ENCODE measurements at places on chromosomes 3 and 15.
A peak's percentile ranks its signal among the peaks of the same experiment; 100 is the strongest.

DNA sequence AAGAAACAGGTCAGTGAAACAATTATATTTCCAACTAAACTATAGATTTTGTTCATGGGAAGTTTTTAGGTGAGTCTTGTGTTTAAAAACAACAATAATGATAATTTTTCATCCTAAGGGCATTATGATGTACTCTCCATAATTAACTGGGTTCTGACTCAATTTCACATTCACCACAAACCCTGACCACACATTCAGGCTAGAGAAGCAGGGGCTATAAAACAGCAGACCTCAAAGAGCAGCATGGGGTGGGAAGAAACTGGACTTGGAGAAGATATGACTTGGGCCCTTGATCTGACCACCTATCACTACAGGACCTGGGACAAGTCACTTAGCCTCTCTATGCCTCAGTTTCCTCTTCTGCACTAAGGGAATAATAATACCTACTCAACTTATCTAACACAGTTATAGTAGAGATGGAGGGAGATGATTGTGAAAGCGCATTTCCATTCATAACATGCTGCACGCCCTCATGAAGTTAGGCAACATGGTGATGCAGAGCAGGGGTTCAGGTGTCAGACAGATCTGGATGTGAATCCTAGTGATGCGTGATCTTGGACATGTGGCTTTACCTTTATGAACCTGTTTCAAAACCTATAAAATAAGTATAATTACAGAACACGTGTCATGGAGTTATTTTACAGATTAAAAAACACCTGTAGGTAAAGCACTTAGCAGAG lies 63.0 kb upstream of the ACP3 start:
- no peak for DNase-seq

GRCh38 chr3:18546632-18547031 lies 121.5 kb upstream of the SATB1 start:
- DNase-seq = no peak

DNA sequence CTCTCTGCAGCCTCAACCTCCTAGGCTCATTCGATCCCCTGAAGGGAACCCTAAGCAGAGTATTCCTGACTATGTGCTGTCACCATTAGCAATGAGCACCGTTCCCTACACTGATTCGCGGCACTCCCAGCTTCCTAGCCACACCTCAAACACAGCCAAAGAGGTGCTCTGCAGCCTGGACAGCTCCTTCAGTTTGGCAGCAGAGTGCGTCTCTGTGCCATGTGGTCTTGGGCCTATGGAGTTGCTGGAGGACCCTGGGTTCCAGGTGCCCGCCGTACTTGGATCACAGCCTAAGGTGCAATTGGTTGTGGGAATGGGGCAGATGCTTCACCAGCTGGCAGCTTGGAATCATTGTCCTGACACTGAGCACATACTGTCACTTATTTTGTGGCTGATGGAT lies 17.3 kb upstream of the IL12A start:
- no peak for DNase-seq

GRCh38 chr3:118948146-118948545 lies 86.5 kb downstream of the IGSF11 start:
- DNase-seq = no peak

DNA sequence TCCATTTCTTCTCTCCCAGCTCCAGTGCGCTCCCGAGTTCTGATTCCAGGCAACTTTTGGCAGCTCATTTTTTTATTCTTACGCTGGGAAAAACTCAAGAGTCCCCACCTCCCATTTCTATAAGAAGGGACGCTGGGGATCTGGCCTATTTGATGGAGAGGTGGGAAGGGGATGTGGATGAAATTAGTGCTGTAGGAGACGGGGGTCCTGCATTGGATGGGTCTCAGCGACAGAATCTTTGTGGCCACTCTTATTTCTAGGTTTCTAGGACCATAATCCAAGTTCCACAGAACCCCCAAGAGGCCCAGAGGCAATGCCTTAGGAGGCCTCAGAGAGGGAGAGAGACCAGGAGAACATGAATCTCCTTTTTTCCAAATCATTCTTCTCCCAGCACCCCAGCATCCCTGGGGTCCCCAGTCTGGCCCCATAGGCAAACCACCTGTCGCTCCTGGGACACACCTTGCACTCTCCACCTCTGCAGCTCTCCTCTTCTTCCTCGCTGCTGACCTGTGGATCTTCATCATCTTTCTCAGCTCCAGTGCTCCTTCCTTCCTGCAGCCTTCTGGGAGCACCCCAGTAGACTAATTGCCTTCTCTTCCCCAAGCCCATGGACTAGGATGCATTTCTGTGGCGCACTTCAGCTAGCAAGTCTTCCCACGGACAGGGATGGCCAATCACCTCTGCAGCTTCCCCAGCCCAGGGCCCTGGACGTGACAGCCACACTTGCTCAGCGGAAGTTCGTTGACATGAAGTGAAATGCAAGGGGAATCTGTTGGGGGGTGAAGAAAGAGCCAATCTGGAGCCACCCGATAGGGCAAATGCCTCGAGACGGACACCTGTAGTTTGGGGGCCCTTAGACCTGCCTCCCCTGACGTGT lies 100.1 kb upstream of the ALDH1A3 start:
- DNase-seq = no peak

- no peak for DNase-seq
Observed at GRCh38 chr15:60264566-60264965, 133.2 kb downstream of the ANXA2 start.

GRCh38 chr15:28165791-28166190 lies 66.7 kb upstream of the OCA2 start:
- no peak for DNase-seq

- DNase-seq = no peak
Observed at GRCh38 chr15:37819191-37819590, 115.2 kb upstream of the TMCO5A start.

DNA sequence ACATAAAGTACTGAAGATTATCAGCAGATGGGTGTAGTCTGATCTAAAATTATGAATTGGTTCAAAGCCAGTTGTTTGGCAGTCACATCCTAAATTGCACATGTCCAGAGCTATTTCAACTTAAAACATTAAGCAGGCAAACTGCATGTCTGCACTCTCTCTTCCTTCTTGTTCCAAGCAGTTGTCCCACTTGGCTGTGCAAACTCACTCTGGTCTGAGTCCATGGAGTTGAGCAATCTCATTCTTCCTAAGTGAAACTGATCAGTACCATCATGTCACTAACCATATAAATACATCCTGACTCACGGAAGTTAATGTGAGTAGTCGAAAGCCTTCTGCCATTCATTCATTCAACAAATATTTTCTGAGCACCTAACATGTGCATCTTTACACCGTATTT lies 353.0 kb downstream of the ROBO1 start:
- no peak for DNase-seq

DNA sequence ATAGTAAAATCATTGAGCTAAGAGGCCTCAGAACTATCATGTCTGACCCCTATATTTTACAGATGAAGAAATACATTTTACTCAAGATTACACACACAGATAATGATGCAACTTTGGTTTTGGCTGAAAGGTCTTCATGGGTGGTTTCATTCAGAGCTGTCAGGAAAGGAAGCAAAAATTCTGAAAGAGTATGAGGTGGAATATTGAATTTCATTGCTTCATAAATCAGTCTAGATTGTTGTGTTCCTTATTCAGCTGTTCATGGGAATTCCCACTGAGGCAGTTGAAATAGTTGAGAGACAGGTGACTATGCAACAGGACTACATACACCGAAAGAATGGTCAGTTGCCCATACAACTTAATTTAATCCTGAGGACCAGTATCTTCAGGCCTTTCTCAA lies 39.4 kb downstream of the CD200 start:
- no peak for DNase-seq

DNA sequence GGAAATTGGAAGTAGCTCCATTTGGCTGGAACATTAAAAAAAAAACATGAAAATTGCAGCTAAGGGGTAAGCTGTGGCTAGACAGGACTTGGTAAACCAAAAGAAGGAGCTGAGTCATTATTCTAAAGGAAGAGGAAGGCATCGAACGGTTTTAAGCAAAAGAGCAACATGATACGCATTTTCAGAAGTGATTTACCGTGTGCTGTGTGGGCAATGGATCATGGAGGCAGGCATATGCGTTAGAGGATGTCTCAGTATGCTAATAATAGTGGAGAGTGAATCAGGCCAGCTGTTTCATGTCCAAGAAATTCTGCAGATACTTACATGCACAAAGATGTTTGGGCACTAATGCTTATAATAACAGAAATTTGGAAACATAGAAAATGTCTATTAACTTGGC lies 409.1 kb upstream of the ATP11B start:
- DNase-seq = no peak

DNA sequence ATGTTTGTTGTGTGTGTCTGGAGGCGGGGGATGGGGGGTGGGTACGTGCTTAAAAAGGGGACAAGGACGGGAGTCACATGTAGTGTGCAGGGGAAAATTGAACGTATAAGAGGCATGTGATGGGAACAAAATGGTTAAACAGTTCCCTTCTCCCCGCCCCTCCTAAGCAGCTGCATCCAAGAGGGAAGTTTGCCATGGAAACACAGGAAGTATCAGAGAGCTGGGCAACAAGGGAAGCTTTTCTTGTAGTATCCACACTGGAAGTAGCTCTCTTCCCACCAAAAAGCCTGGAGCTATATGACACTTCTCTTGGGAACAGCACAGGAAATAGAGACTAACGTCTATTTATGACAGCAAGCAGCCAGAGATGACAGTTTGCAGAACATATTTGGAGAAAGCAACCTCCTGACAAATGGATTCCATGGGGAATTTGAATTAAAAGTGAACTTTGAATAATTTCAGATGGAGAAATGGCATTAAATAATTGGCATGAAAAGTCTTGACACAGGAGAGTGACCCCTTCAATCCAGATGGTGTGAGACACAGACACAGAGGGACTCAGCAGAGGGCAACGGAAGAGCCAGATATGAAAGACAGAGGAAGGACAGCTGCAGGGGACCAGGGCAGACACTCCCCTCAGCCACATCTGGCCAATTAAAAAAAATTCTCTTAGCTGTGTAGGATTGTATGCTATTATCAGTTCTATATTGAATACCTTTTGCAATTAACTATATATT lies 294.2 kb upstream of the TBL1XR1 start:
- no peak for DNase-seq

DNA sequence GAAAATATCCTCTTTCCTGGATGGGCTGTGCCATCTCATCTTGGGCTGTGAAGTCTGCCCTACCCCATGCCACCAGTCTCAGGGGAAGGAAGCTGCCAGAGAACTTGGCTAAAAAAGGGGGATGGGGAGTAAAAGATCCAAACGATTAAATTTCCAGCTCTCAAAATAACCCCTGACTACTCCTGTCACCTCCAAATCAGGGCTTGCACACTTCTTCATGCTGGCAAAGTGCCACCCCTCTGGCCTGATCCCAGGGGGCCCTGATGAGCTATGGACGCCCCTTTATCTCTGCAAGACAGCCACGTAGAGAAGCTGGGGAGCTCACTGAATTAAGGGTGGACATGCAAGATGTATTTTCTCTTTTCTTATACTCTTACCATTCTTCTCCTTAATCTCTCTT lies 1.2 kb upstream of the MLF1 start:
- DNase-seq = no peak

- no peak for DNase-seq
Observed at GRCh38 chr3:159857840-159858239, 130.8 kb upstream of the IL12A start.

DNA sequence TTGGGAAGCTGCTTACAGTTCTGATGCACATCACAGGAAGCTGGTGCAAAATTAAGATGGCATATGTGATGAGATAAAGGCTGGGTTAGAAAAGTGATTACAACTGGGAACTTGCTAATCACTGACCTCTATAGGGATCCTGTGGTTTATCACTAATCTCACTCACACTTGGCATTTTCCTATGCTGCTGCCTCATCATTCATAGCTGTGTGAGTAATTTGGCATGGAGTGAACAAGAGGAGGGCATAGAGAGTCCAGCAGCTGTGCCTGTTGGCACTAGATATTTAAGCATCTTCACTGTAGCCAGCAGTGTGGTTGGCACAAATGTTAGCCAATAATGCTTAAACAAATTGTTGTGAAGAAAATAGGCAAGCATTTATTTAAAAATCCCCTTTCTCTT lies 217.7 kb upstream of the CGNL1 start:
- DNase-seq = no peak

DNA sequence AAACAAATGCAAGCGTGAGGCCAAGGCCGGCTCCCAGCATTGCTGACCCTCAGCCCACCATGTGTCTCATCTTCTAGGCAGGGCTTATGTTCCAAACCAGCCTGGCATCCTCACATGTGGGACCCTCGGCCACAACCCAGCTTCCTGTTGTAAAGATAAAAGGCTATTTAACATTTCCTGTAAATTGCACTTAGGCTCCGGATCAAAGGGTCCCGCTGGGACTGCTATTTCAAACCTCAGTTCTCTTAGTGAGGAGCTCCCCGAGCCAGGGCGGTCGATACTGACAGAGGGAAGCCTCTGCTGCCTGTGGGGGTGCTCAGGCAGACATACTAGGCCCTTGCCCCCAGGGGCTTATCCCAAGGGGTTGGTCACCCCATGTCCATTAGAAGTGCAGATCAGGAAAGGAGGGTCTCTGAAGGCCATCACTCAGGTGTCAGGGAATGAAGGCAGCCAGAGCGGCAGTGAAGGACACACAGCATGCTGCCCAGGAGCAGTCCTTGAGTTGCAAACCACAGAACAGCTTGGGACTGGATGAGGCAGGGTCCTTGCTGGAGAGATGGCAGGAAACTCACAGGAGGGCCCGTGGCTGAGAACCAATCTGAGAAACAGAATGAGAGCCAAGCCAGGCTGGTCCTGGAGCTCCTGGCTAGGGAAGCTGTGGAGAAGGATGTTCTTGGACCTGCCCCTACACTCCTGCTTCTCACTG lies 239.9 kb downstream of the TLE3 start:
- no peak for DNase-seq

- no peak for DNase-seq
Observed at GRCh38 chr15:85603703-85604102, 191.0 kb downstream of the KLHL25 start.

DNA sequence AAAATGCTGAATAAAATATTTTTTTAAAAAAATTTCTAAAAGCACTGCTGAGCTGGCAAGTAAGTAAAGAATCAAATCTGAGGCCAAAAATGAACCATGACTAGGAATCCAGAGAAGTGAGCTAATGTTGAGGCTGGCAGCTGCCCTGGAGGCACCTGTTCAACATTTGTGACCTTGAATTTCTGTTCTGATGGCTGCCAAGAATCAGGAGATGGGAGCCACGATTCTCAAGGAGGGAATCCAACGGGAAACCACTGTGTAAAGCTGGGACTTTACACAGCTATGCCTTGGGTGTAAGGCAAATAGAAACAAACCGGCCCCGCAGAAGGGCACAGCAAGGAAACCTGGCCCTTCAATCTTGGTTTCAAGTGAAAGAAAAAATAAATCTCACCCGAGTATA lies 22.7 kb downstream of the HEG1 start:
- DNase-seq = no peak

- no peak for DNase-seq
Observed at GRCh38 chr3:66418475-66418931, 82.3 kb downstream of the LRIG1 start.

- DNase-seq = no peak
Observed at GRCh38 chr15:60221356-60221755, 176.4 kb downstream of the ANXA2 start.

DNA sequence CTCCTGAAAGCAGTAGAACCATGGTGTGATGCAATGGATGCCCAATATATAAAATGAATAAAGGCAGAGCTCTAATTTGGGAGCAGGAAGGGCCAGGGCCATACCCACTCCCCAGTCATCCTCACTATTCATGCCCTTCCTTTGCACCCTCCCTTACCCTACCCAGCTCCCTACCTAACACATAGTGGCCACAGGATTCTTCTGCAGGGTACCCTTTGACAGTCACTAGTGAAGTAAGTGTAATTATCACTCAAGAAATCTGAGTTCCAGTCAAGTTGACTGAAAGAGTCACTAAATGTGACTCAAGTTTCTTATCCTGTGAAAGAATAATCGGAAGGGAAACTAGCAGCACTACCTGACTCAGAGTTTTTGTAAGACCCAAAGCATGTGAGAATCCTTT lies 69.2 kb downstream of the RASA2 start:
- no peak for DNase-seq

- DNase-seq = peak; percentile 24
Observed at GRCh38 chr3:197222937-197223370, 75.5 kb downstream of the DLG1 start.
